Activated CD4-positive, CD25-positive, alpha-beta regulatory T cell treated with anti-CD3 and anti-CD28 coated beads, Interleukin-2, amount 50 U/mL, for 16 hours (primary cell): ENCODE measurements at places on chromosomes 7 and 10.

GRCh38 chr7:11412036-11412435 lies 420.0 kb downstream of the THSD7A start:
- DNase-seq: no peak

DNA sequence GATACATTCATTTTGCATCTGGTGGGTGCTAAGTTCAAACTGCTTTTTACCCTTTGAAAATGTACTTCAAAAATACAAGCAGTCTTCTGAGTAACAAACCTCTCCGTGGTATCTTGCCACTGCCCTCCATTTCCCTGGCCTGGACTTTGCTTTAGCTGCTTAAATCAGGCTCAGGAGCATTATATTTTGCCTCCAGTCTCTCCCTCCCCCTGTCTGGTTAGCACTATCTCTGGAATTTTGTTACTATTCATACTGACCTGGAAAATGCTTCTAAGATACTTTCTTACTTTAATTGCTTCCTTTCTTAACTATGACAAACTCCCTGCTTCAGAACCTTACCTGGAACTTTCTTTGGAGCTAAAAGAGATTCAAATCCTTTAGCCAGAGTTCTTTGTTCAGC lies 369.8 kb downstream of the GFRA1 start:
- no peak for DNase-seq

GRCh38 chr10:58384544-58384998 lies 639 bp upstream of the TFAM start:
- no peak for DNase-seq

- no peak for DNase-seq
Observed at GRCh38 chr10:49139846-49140195, 6.0 kb upstream of the FAM170B start.

DNA sequence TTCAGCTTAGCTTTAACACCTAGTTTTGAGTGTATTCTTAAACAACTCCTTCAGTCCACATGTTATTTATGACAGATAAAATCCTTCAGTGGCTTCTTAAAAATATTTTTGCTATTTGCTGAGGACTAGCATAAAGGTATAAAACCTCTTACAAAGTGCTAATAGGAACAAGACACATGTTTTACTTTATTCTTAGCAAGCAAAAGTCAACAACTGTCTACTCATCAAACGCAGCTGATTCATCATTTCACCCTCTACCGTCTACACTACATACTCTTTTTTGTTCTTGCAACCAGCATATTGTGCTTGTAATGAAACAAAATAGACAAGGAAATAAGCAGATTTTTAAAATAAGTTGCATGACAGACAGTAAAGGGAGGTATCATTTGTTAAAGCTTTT lies 319.7 kb downstream of the SNX13 start:
- no peak for DNase-seq

DNA sequence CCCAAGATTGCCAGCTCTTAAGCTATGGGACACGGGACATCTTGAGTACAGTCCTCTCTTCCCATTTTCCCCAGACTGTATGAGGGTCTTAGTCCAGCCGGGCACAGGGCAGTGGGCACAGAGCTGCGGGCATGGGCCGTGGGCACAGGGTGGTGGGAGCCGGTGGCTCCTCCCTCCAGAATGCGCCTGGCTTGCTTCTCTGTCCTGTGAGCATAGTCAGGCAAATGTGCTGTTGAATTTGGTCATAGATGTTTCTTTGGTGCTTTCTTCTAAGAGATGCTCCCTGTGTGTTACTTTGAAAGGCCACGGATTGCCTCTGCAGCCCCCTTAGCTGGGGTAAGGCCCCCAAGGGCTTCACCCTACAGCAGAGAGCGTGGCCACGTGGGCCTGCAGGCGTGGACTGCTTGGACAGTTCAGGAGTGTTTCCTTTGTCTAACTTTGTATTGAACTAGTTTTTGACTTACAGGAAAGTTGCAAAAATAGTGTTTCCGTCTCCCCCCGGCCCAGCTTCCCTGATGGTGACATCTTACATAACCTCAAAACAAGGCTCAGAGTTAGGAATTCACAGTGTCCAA lies 24.7 kb downstream of the LRRC27 start:
- no peak for DNase-seq

DNA sequence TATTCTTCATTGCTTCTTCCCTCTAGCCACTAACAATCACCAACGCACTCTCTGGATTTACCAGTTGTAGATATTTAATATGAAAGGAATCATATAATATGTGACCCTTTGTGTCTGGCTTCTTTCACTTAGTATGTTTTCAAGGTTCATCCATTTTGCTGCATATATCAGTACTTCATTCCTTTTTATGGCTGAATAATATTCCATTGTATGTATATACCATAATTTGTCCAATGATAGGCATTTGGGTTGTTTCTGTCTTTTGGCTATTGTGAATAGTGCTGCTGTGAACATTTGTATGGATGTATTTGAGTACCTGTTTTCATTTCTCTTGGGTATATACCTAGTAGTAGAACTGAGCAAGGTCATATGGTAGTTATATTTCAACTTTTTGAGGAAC lies 7.3 kb downstream of the AKAP9 start:
- no peak for DNase-seq
